Mesenchymal stem cell (in vitro differentiated cells and primary cell): ENCODE measurements at places on chromosomes 1 and 21.

DNA sequence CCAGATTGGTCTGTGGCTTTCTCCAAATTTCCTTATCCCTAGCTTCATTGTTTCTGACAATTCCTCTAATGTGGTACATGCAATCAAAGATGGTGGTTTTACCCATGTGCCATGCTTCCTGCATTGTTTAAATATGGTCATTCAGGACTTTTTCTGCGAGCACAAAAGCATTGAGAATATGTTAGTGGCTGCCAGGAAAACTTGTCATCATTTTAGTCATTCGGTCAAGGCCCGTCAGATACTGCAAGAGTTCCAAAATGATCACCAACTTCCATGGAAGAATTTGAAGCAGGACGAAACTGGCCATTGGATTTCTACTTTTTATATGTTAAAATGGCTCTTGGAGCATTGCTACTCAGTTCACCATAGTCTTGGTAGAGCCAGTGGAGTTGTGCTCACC is 3.7 kb downstream of the ZBED6 start:
- DNase-seq, result no peak

DNA sequence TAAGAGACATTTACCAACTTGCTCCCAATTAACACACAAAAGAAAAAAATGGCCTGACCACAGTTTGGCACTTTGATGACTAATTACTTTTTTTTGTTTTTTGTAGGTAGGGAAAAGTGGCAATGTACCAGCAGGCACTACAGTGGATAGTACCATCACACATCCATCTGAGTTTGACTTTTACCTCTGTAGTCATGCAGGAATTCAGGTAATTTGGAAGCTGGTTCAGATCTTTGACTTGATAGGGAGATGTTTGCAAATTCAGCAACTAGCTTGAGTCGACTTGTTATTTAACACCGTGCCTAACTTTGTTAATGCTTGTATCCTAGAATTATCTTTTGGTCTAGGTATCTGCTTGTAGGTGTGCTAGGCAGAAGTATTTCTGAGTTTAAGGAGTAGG is 33.0 kb upstream of the AGO1 start:
- DNase-seq, result no peak

DNA sequence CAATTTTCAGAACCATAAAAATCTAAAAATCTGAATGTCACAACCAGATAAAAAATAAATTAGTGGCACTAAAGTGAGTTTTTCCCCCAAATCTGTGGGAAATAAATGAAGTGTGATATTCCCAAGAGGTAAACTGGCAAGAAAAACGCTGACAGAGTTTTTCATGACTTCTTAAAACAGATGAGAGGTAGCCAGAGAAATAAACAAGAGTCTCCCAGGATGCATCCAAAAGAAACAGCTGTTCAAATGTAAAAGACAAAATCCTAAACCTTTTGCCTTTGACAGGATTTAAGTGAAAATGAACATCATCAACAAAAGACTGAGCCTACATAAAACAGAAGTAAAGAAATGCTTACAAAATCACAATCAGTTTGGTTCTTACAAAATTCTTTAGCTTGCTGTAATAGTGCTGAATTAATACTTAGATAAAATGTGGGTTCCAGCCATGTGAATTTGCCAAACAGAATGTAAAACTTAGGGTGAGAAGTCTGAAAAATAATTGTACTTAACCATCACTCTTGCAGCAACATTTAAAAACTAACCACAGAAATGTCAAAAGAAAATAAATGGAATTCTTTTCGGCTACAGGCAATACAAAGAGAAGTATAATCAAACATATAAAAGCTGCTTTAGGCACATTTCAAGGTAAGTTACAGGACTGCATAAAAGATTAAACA is 133.6 kb downstream of the EIF4G3 start:
- DNase-seq, result no peak

GRCh38 chr1:174894117-174894762 is 105.5 kb upstream of the CACYBP start:
- DNase-seq, result no peak

- DNase-seq, result no peak
These were observed 578.3 kb upstream of the NR5A2 start for GRCh38 chr1:199449221-199449620.

- DNase-seq, result peak; percentile 18
These were observed 1143.6 kb upstream of the ADGRL2 start for GRCh38 chr1:80657044-80657643.

GRCh38 chr1:230166366-230167132 is 99.5 kb downstream of the GALNT2 start:
- DNase-seq, result no peak

DNA sequence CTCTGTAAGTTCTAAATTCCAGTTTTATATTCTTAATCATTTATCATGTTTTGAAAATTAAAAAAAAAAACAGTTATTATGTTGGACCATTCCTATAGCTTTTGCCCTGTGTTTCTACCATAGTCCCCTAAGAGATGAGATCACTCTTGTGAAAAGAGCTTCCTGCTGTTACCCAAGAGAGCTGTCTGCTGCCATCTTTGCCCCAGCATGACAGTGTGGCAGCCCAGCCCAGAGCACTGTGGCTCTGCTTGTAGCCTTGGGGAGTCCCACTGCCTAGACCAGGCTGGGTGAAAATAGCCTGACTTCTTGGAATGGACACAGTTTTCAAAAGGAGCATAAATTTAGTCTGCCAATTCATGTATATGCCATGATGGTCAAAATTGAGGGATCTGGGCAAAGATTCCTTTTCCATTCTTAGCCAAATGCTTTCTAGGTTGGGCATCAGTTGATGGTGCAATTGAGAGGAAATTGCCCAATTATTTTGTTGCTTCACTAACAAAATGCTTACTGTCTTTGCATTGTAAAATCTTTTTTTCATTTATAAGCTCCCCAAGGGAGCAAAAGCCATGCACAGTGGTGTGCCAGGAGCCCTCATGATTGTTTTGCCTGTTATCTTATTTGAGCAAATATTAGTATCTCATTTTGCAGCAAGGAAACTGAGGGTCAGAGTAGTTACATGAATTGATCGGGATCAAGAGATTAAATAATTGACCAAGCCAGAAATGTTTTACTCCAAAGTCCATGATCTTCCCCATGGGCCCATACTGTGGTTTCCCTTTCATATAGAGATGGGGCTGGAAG is 72.8 kb downstream of the ETS2 start:
- DNase-seq, result no peak

DNA sequence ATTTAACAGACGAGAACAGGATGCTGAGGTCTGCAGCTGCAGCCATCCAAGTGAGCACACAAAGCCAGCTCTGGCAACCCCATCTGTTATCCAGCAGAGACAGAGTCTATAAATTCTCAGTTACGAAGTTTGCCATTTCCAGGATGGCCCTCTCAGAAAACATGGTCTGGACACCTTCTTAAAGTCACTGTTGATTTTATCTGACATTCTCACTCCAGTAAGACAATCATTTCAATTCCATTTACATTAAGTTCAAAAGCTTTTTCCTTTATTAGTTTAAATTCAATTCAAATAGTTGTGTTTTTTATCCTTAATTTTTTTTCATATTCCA is 125.5 kb downstream of the DMRTB1 start:
- no peak for DNase-seq

GRCh38 chr1:239960366-239960765 is 131.3 kb upstream of the FMN2 start:
- DNase-seq, result no peak

GRCh38 chr1:91381844-91382243 is 22.8 kb downstream of the HFM1 start:
- DNase-seq, result no peak

GRCh38 chr1:9701665-9702064 is 50.1 kb downstream of the PIK3CD start:
- no peak for DNase-seq
